Left renal cortex interstitium (tissue), 4 donors: ENCODE measurements at places on chromosomes 16 and 17. TPM values are rescaled to one million over a fixed set of nuclear protein-coding genes. Genes with fewer than 3 reads are reported as not detected.
A peak's percentile ranks its signal among the peaks of the same experiment; 100 is the strongest.

Gene PPL
- polyA plus RNA-seq: 26.5 TPM

Gene KLHL10
- not detected for polyA plus RNA-seq

Gene CPNE7
- 1.9 TPM for polyA plus RNA-seq

Gene HS3ST4
- 0.52 TPM for polyA plus RNA-seq

Gene GCGR
- polyA plus RNA-seq: 9.6 TPM

Gene CYBA
- polyA plus RNA-seq: 139 TPM

Gene KCNJ16
- polyA plus RNA-seq: 117 TPM

Gene KRT13
- 0.40 TPM for polyA plus RNA-seq

GRCh38 chr17:27079660-27080059, 214.3 kb upstream of the WSB1 start:
- no peak for DNase-seq

DNA sequence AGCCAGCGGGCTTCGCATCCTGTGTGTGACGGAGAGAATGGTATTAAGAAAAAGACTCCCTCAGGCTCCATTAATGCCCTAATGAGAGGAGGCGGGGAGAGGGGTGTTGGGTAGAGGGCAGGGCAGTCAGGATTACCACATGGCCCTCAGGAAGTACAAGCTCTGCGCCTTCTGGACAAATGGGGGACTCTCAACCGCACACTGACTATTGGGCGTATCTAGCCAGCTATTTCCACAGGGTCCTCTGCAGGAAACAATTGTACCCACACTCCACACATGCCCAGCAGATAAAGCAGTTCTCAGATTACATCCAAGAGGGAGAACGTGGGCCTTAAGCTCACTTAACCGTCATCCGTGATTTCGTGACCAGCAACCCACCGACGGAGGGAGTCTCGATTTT, 14.7 kb downstream of the NXN start:
- DNase-seq: no peak

GRCh38 chr17:63356337-63356757, 89.8 kb downstream of the CYB561 start:
- no peak for DNase-seq

DNA sequence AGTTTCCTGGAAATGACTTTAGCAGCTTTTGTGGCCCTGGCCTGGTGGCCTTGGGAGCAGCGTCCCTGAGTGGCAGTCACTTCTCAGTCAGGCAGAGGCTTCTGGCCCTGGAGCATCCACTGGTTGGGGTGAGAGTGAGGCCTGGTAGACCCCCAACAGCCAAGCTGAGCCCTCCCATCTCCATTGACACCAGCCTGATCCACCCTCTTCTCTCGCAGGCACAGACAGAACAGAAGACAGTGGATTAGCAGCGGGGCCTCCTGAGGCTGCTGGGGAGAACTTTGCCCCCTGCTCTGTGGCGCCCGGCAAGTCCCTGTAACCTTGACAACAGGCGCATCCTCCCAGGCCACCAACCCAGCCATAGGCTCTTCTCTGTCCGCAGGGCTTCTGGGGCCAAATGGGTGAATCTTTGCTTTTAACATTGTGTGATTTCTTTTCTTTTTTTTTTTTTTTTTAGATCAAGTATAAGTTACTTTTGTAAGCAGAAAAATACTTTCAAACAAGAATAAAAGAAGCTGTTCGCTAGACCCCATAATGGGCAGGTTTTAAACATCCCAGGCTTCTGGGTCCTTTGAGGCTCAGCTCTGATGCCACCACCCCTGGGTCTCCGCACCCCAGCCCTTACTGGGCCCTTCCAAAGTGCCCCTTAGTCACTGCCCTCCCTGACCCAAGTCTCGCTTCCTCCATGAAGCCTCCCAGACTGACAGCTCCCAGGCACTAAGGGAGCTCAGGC, 12.7 kb upstream of the FLYWCH1 start:
- DNase-seq: no peak

GRCh38 chr17:74833501-74834377, 25.9 kb downstream of the GRIN2C start:
- no peak for DNase-seq

- DNase-seq: no peak
Measured at GRCh38 chr17:286571-286970, 66.0 kb downstream of the RPH3AL start.

DNA sequence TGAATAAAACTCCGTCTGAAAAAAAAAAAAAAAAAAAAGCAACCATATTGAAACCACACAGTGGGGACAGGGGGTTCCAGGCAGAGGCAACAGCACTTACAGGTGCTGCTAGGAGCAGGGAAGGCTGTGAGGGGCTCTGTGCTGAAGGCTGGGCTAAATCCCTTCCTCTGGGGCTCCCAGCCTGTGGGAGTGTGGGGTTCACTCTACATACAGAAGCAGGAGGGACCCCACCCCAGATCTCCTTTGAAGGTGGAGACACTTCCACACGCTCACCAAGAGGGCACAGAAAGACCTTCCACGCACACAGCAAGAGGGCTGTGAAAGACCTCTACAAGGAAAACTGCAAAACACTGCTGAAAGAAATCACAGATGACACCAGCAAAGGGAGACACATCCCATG, 53.9 kb downstream of the USP22 start:
- DNase-seq: no peak

GRCh38 chr16:23955088-23955487, 119.3 kb downstream of the PRKCB start:
- no peak for DNase-seq

- DNase-seq: no peak
Measured at GRCh38 chr17:33284022-33284421, 9.1 kb downstream of the ASIC2 start.

GRCh38 chr17:49705254-49705653, 2.5 kb downstream of the SLC35B1 start:
- no peak for DNase-seq

DNA sequence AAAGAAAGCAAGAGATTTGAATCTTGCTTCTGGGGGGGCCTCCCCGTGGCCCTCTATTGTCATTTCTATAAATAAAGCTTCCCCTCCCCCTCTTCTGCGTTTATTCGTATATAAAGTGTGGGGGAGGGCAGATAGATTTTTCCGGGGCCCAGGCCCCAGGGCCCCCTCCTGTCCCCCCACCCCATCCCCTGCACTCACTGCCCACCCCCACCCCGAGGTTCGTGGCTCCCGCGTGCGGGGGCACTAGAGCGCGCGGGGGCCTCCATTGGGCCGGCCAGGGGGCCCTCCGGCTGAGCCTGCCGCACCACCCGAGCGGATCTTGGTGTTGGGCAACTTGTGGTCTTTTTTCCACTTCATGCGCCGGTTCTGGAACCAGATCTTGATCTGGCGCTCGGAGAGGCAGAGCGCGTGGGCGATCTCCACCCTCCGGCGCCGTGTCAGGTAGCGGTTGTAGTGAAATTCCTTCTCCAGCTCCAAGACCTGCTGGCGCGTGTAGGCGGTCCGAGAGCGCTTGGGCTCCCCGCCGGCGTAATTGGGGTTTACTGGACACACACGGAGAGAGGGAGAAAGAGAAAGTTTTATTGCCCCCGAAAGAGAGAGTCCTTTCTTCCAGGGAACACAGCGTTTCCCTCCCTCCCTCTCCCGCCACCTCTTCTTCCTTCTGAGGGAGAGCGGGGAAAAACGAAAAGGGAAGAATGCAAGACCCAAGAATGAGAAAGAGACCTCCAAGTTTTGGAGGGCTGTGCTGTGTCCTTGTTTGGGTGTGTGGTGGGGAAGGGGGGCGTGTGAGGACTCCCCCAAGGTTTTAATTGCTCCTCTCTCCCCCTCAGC, 1.5 kb downstream of the HOXB4 start:
- DNase-seq: no peak

GRCh38 chr16:28324887-28325279, 32.6 kb downstream of the SBK1 start:
- DNase-seq: no peak

DNA sequence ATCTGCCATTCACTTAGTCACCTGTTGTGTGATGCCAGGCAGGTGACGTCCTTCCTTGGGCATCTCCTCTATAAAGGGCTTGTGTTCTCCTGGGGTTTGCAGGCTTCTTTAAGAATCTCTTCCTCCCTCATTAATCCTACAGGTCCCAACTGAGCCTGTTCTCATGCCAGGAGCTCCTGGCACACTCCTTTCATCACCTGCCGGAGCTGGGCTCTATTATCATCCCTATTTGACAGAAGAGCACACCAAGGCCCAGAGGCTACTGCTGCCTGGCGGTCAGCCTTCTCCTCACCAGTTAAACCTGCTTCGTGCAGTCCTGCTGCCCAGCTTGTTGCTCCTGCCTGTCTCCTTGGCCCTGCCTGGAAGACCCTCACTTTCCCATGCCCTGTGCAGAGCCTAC, 51.2 kb downstream of the RAI1 start:
- DNase-seq: no peak

GRCh38 chr17:73343168-73343634, 31.4 kb upstream of the CDC42EP4 start:
- peak; percentile 87 for DNase-seq

GRCh38 chr17:12342161-12342560, 321.5 kb downstream of the MAP2K4 start:
- DNase-seq: no peak

- peak; percentile 70 for DNase-seq
Measured at GRCh38 chr17:48791128-48792032, 25.6 kb downstream of the TTLL6 start.

GRCh38 chr16:22188595-22189442, 17.3 kb upstream of the EEF2K start:
- no peak for DNase-seq

GRCh38 chr16:86158688-86159360, 259.9 kb downstream of the IRF8 start:
- DNase-seq: no peak

- DNase-seq: no peak
Measured at GRCh38 chr16:29958756-29959155, 3.1 kb upstream of the TMEM219 start.

GRCh38 chr17:40097087-40097486, 3.3 kb downstream of the NR1D1 start:
- no peak for DNase-seq

DNA sequence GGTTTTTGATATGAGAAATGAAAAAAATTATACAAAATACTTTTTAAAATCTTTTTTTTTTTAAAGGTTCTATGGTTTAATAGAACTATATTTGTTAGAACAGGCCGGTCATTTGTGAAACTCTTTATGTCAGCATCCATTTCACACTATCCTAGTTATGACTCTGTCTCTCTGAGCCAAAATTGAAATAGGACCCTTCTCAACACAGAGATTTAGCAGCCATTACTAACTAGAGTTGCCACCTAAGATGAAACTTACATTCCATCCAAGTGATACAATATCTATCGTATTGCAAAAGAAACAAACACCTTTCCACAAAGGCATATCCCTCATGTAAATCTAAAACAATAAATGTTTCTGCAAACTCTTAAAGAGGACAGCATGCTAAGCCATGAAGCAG, 249.8 kb downstream of the CDH11 start:
- DNase-seq: no peak

DNA sequence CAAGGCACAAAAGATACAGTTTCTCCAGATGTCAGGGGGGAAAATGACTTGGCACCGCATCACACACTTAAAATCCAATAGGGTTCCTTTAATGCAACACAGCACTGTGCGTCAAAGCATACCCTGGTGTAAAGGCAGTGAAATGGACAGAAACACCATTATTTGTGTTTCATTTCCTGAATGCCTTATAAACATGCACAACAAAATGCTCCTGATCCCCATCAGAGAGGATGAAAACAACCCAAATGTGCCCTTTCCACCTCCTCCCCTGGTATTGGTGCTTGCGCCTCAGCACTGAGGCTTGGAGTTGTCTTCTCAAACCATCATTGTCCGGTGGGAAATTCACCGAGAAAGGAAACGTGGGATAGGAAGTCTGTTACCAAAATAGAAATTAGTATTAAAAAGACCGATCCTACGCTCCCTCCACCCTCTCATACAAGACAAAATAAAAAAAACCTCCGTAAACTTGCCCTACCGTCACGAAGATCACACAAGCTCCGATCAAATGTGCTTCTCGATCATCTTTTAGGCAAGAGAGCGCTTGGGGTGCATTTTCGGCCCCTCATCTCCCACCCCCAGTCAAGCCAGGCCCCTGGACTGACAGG, 722 bp downstream of the CDC27 start:
- peak; percentile 28 for DNase-seq

GRCh38 chr17:74295625-74296547, 21.9 kb downstream of the DNAI2 start:
- no peak for DNase-seq

DNA sequence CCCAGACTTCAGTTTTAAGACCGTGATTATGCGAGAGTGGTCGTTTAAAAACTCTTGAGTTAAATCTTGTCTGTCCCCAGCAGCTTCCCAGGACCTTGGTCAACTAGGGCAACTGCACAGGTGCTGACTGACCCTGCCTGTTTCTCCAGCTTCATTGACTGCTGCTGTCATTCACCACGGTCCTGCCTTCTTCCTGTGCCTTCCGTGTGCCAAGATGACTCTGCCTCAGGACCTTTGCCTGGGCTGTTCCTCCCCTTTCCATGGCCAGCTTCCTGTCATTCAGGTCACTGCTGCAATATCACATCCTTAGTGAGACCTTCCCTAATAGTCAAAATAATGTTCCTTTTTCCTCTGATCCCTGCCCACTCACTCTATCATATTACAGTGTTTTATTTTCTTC, 3.9 kb downstream of the KIAA0513 start:
- DNase-seq: no peak

DNA sequence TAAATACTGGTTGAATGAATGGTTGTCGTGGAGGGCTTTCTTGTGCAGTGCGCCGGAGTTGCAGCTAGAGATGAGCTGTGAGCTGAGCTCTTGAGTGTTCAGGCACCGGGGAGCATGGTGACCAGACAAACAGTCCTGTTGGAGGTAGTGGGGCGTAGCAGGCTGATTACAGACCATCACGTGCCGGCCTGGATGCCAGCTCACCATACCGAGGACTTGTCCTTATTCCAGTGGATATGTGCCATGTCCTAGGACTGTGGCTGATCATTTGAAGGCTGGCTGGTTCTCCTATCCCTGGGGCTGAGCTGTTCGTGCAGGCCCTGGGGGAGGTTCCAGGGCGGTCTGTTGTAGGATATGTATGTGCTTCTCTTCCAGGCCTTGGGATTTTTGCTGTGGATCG, 60.0 kb downstream of the ABCC1 start:
- DNase-seq: no peak
